ENCODE measurements at places on chromosomes 6 and 20.

- no peak for DNase-seq
Observed at GRCh38 chr6:161596807-161597520, 323.1 kb upstream of the AGPAT4 start.

DNA sequence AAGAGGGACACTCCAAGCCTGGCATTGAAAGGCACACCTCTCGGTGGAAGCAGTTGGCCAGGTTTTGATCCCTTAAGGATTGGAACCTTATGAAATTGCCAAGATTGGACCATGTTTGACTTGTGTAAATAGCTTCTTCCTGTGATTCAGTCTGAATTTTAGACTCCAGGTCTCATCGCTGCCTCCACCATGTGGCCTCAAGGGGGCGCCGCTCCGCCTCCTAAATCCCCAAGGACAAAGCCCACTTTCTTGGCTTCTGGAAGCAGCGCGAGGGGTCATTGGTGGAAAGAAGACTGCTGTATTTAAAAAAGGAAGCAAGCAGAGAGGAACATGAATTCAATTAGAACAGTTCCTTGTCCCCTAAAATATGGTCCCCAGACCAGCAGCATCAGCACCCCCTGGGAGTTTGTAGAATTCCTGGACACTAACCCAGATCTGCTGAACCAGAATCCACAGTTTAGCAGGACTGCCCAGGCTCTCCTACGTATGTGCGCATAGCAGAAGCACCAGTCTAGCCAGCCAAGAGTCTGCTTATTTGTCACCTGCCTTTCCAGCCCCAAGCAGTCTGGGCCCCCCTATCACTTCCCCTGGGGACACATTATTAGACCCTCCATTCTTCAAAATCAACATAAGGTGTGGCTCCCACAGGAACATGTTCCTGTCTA, 108.5 kb downstream of the LY86 start:
- DNase-seq = no peak

- DNase-seq = no peak
Observed at GRCh38 chr20:36144336-36144735, 10.2 kb upstream of the EPB41L1 start.

DNA sequence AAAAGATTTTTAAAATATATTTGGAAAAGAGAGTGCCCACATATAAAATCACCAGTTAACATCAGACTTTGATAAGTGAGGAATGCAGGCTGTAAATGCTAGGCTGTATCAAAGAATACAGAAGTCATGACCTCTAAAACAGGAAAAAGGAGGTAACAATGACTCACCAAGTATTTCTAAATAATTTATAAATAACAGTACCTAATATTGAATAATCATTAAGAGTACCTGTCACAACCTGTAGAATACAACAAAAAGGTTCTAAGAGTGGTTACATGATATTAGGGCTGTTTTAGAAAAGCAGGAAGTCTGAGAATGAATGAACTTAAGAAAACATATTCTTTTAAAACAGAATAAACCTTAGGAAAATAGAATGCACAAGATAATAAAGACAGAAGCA, 173.1 kb upstream of the CST7 start:
- DNase-seq = no peak

DNA sequence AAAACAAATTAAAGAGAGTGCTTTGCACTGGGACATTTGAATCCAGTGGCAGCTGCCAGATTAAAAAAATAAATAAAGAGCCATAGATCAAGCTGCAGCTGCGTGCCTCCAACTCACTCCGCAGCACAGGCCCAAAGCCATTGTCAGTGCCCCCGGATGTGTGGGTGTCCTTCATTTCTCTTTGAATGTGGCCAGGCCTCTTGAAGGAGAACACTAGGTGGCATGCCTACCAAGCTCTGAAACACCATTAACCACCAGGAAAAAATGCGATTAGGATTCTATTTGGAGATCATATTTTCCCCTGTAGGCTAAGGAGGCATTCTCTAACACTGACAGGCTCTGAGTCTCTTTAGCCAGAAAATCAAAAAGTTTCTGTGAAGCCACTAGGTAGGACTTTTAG, 549.8 kb downstream of the PRKN start:
- DNase-seq = no peak

GRCh38 chr6:41824571-41825569, 37.4 kb downstream of the TOMM6 start:
- no peak for DNase-seq

DNA sequence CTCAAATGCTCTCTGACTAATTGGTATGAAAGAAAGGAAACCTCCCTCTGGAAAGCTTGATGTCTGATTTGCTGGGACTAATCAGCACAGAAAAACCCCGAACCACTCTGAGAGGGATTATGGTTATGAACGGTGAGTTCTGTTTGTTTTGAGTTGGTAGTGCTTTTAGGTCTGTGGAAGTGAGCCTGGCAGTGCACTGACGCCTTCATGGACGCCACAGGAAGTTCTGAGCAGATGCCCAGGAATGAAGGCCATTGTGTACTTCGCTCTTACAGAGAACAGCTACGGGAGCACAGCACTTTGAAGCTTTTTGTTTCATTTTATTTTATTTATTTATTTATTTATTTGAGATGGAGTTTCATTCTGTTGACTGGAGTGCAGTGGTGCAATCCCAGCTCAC, 754.1 kb downstream of the QKI start:
- DNase-seq = no peak

GRCh38 chr20:17895641-17896171, 72.9 kb downstream of the SNX5 start:
- DNase-seq = peak; percentile 38

- peak; percentile 20 for DNase-seq
Observed at GRCh38 chr6:30075094-30075789, at the start of gene RNF39. RNF39 (minus strand) TSS chr6:30075769; CDS start chr6:30075585, 184 bp downstream.

DNA sequence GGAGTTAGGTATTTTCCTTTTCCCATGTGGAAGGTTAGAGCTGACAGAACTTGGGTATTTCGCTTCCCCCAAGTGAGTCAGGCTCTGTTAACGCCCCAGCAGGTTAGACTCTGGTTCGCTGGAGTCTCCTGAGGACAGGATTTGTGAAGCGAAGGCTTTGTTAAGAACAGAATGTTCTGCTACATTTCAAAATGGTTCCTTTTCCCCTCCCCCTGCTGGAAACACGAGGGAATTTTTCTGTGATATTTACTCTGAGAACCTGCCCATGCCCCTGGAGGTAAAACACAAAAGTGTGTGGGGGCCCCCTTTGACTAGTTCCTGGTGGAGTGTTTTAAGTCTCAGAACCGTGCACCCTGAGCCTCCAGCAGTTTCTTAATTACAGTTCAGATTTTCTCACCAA, 731.4 kb upstream of the CITED2 start:
- DNase-seq = no peak

- DNase-seq = no peak
Observed at GRCh38 chr6:165426892-165427291, 117.5 kb upstream of the C6orf118 start.

DNA sequence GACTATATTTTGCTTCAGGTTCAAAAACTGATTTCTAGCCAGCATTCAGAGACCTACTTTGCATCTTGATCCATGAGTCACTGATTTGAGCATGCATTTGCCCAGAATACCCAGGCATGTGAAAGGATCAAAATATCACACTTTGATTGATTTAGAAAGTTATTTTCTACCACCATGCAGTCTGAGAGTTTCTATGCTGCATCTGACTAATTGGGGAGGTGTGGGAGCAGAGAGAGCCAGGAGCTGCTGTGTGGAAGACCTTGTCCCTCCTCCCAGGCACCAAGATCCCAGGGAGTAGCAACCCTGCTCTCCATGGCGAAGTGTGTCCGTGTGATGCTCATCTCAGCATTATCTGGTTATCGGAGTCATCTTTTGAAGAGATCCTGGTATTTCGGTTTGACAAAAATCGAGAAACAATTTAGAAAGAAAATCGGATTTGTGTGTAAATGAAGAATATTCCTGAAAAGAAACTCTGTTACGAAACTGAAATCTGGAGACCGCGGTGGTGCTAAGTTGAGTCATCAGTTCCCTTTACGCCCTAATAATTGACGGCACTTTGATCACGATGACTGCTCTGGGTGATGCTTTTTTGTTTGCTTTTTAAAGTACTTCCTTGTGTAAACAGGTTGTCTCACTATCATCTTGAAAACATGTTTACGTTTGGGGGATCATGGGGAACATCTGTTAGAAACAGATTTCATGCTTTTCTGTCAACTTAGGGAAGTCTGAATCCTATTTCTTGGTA, 193.4 kb downstream of the BACH2 start:
- DNase-seq = peak; percentile 37

DNA sequence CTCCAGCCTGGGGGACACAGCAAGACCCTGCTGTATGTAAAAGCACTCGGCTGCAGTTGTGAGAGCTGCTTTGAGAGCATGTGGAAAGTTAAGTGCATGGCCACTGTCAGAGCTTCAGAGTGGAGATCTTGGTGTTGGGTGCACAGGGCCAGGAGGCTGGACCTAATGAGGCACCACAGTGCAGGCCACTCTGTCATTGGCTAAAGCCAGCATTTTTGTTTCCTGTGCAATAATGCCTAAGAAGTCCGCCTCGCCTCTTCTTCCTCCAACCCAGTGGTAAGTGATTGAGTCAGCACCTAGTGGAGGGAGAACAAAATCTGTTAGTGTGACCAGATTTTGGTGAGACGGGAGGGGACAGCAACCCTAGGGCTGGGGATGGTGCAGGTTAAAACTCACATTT, 60.6 kb downstream of the SSR1 start:
- DNase-seq = no peak

- no peak for DNase-seq
Observed at GRCh38 chr6:2651536-2651935, 99.2 kb downstream of the MYLK4 start.

- peak; percentile 55 for DNase-seq
Observed at GRCh38 chr20:1632178-1632577, 12.4 kb upstream of the SIRPB1 start.
